T-helper 2 cell (primary cell): ENCODE measurements at places on chromosomes 7 and 10.

DNA sequence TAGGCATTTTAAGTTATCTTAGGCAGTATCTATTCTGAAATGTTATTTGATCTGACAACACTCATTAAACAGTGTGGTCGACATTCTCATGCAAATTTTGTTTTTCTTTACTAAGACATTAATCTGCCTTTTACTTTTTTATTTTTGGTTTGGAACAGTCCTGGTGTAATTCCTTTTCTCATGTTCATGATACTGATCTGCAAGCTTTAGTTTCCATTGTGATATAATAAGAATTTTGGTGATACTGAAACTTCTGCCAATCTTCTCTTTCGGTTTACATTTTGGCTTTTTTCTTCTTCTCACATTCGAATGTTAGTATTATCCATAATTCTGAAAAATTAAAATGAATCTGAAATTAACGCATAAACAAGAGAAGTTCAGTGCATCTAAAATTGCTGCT, 281.9 kb upstream of the MTPN start:
- no peak for DNase-seq

DNA sequence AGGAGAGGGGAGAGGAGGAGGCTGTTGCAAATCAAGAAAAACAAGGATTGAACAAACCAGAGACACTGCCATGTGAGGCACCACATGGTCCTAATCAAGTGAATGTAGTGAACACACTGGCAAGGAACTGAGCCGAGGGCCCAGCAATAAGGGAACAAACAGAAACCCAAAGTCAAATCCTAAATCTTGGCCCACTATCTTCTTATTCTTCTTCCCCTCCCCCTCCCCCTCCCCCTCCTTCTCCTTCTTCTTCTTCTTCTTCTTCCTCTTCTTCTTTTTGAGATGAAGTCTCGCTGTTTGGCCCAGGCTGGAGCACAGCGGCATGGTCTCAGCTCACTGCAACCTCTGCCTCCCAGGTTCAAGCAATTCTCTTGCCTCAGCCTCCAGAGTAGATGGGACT, 24.0 kb downstream of the KIAA1549 start:
- DNase-seq = no peak

GRCh38 chr7:2886900-2887299, 42.8 kb upstream of the GNA12 start:
- DNase-seq = no peak

DNA sequence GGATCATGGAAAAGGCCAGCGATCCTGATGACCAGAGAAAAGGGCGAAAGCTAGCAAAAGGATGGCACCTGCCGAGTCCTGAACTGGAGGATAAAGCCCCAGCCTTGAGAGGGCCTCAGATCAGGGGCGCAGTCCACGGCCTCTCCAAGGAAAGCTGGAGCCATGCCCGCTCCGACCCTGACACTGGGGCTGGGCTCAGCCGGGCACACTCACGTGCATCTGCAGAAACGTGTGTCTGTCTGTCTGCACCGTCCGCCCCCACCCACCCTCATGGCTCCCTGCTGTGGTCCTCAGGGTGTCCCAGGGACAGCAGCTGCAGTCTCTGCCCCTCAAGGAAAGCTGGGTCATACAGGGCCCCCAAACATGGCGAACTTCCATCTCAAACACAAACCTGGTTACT, 200.5 kb downstream of the TCERG1L start:
- DNase-seq = no peak

- no peak for DNase-seq
Measured at GRCh38 chr10:108132303-108132702, 967.8 kb upstream of the SORCS1 start.

- DNase-seq = no peak
Measured at GRCh38 chr10:57664815-57665214, 602.9 kb downstream of the IPMK start.
